NCI-H1105 (cell line): ENCODE measurements at places on chromosomes 13 and 19.

- peak; percentile 18 for DNase-seq
These were observed 8.5 kb downstream of the CDX2 start for GRCh38 chr13:27960362-27961226.

DNA sequence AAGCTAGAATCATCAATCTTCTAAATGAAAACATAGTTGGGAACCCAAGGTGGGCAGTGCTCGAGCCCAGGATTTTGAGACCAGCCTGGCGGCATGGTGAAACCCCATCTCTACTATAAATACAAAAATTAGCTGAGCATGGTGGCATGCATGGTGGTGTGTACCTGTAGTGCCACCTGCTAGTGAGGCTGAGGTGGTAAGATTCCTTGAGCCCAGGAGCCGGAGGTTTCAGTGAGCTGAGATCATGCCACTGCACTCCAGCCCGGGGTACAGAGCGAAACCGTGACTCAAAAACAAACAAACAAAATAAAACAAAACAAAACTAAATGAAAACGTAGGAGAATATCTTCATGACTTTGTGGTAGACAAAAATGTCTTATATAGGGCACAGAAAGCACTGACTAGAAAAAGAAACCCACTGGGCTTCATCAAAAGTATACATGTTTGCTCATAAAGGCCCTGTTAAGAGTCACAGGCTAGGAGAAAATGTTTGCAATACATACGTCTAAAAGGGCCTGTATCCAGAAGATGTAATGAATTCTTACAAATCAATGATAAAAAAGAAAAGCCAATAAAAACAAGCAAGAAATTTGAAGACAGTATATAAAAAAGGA is 353.6 kb downstream of the FGF9 start:
- no peak for DNase-seq

DNA sequence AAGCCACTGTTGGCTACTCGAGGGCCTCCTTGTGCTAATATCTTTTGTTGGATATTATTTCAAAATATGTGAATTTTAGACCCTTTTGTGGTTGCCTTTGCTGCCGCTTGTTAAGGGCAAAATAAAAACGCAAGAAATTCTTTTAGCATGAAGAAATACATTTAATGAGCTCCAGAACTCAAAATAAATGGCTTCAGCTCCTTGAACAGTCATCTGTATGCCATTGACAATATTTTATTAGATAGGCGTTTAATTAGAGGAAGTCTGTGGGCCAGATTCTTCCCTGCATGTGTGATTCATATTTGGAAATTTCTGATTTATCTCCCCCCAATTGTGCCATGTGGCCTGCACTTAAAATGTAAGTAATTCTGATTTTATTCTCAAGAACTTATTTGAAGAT is 177.2 kb downstream of the STK24 start:
- DNase-seq: no peak

GRCh38 chr13:46751811-46752635 is 44.9 kb downstream of the ESD start:
- DNase-seq: no peak

GRCh38 chr19:4122480-4122879 is 1.4 kb downstream of the MAP2K2 start:
- no peak for DNase-seq

DNA sequence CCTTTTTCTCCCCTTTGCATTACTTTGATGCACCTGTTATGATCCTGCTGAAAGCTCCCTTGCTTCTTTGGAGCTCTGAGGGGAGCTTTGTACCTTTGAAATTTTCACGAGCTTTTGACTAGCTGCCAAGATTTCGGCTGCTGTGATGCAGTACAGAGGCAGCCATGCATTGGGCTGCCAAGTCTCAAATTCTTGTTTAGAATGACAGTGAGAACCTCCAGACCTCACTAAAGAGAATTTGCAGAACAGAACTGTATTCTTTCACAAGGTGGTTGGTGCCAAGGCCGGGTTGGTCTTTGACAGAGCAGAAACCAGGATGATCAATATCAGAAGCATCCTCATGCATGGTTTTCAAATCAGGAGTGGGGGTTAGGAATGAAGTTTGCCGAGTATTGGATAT is 414.8 kb downstream of the GPC5 start:
- DNase-seq: peak; percentile 22

GRCh38 chr13:99988529-99989275 is 7.1 kb downstream of the ZIC2 start:
- no peak for DNase-seq

- no peak for DNase-seq
These were observed at the start of gene P2RY11 for GRCh38 chr19:10111405-10111811. Gene P2RY11 (plus strand): TSS chr19:10111693. CDS start chr19:10111722, 29 bp downstream.

- DNase-seq: no peak
These were observed 268.7 kb downstream of the NHLRC3 start for GRCh38 chr13:39306639-39307589.

DNA sequence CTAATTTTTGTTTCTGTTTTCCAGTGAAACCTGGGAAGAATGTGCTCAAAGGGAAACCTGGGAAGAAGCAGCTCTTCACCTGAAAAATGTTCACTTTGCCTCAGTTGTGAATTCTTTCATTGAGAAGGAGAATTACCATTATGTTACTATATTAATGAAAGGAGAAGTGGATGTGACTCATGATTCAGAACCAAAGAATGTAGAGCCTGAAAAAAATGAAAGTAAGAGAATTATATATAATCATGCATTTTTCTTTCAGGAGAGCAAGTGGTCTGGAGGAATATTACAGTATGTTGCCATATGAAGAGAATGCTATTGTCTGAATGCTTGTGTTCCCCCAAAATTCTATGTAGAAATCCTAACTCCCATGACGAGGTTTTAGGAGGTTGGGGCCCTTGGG is 3.4 kb downstream of the NUDT15 start:
- DNase-seq: no peak

GRCh38 chr19:18317961-18318800 is 4.7 kb downstream of the LSM4 start:
- no peak for DNase-seq

DNA sequence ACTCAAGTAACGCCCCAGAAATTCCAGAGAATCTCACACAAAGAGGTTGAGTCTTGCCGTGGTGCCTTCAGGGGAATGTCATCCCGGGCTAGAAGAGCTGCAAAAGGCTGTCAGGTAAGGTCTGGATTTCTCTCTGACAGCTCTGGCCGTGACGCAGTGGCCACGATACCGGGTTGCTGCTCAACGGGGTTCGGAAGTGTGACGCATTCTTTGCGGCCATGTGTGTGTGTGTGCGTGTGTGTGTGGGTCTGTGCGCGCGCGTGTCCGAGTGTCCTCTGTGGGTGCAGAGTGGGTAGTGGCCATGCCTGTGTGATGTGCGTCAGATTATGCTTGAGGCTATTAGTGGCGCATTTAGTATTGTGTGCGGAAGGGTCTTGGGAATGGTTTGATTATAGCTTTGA is 306 bp downstream of the ZNF540 start:
- peak; percentile 44 for DNase-seq

DNA sequence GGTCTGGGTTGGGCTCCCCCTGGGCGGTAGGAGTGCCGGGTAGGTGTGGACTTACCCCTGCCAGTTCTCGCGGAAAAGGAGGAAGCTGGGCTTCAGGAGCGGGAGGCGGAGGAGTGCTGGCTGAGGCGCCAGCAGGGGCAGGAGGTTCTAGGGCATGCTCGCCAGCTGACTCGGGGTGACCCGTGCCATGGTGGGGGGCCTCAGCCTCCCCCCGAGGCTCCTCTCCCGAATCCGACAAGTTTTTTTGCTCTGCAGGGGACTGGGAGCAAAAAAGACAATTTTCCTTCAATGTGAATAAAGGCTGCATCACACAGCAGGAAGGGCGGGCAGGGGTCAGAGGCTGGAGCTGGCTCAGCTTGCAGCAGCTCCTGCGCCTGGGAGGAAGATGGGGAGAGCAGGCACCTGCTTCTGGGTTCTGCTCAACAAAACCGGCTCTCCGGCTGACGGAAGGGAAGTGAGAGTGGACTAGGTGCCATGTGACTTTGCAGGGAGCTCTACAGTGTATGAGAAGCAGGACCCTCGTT is 26.5 kb downstream of the RANBP3 start:
- DNase-seq: no peak

GRCh38 chr13:52744842-52745375 is 5.3 kb upstream of the CNMD start:
- DNase-seq: no peak

DNA sequence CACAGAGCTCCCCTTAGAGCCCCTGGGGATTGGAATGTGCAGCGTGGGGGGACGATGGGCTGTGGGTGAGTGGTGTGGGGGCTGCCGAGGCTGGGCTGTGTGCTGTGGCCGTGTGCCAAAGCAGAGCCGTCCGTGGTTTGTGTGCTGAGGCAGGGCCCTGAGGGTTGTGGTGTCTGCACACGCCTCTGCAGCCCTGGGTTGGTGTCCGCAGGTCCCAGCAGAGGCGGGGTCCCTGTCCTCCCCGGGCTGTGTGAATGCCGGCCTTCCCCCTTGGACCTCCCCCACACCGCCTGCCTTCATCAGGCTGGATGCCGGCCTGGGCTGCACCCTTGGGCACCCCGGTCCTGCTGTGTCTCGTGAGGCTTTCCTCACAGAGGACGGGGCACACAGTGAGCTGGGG is 26.1 kb downstream of the DOT1L start:
- DNase-seq: no peak

DNA sequence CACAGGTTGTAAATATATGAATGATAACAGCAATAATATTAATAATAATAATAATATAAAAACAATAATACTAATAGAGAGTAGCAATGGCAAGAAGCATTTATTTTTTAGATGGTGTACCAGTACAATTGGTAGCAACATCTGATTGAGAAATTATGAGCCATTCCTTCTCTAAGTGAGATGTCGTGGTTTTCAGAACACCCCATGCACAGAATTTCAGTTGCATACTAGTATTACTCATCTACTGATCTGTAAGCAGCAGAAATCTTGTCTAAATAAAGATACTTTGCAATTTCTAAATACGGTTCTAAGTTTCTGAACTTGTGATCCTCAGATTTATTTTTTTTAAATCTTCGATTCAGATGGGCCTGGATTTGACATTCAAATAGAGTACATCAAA is 788.0 kb upstream of the ATXN8OS start:
- no peak for DNase-seq

DNA sequence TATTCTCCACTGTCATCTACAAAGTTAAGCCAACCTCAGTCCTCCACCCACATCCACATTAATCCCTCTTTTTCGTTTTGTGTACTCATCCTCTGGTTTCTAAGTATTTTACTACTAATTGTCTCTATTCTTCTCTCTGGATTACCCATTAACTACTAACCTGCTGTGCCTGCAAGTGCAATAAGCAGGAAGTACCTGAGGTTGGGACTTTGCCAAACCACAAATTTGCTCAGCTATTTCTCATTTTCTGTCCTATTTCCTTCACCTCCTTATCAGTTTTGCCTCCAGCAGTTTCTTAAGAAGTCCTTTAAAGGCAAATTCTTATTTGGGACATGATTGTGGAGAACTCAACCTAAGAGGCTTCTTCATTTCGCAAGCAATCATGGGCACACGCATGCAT is 1708.9 kb downstream of the SLITRK5 start:
- DNase-seq: no peak

DNA sequence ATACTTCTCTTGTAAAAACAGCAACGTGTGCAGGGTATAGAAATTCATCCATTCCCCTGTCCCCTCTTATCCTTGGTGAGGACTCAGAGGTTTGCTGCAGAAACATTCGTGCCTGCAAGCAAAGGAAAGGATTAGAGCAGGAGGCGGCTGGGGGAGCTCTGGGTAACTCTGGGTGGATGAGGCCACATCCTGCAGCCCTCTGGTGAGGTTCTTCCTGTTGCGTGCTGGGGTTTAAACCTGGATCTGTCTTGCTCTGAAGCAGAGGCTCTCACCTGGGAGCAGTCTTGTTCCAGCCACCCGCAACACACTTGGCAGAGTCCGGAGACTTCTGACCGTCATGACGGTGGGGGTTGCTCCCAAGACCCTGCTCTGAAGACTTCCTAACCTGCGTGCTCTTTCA is 69.2 kb downstream of the ATP11A start:
- no peak for DNase-seq

- no peak for DNase-seq
These were observed 94.1 kb upstream of the UFM1 start for GRCh38 chr13:38255600-38255999.

DNA sequence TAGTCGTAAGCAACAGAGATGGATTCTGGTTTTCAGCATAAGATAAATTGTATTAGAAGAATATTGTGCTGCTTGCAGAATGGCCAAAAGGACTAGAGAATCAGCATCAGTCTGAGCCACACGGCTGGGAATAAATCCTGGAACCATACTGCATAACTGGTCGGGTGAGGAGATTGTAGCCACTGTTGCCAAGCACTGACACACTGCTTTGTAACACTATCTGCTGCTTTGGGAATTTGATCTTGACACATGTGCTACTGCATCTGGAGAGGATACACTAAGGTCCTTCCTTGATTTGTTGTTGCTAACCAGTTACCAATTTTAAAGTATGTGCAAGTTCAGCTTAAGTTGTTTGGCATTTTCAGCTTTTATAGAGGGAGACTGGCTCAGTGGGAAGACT is 1.9 kb downstream of the HNRNPA1L2 start:
- DNase-seq: no peak

DNA sequence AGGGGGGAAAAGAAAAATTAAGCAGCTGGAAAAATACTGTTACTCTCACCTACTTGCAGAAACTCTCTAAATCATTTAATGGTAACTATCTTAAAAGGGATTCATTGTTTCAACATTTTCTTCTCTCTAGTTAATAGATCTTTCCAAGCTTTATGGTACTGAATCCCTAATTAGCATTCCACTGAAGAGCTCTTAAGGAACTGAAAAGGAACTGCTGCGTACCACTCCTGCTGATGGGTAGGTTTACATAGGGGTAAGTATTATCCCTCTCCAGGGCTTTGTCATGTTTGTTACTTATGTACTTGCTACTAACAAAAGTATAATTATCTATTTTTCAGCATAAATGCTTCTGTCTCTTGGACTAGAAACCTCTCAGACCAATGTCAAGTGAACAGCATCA is 12.5 kb downstream of the TEX30 start:
- DNase-seq: no peak

DNA sequence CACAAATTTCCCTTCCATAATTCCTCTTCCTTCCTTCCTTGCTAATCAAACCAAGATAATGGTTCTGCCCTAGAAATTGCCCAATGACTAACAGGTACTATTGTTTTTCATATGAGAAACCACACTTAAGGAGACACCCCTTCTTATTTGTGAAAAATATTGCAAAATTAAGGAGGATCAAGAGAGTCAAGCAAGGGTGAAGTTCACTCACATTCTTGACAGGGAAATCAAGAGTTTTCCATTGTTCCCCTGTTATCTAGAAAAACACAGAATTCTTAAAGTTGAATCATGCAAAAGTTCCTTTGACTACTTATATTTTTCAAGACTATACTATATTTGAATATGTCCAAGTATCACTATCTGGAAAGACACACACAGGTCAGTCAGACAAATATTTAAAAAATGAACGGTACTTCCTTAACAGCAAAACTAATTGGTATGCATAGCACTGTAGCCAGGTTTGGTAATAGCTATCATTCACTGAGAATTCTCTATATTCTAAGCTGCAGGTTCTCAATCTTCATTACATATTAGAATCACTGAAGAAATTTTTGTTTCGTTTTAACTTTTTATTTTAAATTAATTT is 897.2 kb downstream of the DIAPH3 start:
- DNase-seq: no peak

GRCh38 chr13:27273658-27274425 is 3.2 kb downstream of the RASL11A start:
- no peak for DNase-seq

GRCh38 chr13:95304453-95304852 is 3.2 kb upstream of the ABCC4 start:
- DNase-seq: no peak
